Fibroblast of skin of right biceps (primary cell): ENCODE measurements at places on chromosomes 7 and 10.

DNA sequence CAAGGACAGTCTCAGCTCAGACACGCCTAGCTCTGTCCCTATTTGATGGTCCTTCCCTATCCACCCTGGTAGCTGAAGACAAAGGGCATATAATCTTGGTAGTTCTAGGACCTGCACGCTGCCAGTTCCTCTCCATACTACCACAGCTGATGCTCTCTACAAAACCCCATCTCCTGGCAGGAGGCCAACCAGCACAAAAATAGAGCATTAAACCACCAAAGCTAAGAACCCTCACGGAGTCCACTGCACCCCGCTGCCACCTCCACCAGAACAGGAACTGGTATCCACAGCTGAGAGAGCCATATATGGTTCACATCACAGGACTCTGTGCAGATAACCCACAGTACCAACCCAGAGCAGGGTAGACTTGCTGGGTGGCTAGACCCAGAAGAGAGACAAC is 299.4 kb downstream of the LRRTM3 start:
- no peak for DNase-seq

DNA sequence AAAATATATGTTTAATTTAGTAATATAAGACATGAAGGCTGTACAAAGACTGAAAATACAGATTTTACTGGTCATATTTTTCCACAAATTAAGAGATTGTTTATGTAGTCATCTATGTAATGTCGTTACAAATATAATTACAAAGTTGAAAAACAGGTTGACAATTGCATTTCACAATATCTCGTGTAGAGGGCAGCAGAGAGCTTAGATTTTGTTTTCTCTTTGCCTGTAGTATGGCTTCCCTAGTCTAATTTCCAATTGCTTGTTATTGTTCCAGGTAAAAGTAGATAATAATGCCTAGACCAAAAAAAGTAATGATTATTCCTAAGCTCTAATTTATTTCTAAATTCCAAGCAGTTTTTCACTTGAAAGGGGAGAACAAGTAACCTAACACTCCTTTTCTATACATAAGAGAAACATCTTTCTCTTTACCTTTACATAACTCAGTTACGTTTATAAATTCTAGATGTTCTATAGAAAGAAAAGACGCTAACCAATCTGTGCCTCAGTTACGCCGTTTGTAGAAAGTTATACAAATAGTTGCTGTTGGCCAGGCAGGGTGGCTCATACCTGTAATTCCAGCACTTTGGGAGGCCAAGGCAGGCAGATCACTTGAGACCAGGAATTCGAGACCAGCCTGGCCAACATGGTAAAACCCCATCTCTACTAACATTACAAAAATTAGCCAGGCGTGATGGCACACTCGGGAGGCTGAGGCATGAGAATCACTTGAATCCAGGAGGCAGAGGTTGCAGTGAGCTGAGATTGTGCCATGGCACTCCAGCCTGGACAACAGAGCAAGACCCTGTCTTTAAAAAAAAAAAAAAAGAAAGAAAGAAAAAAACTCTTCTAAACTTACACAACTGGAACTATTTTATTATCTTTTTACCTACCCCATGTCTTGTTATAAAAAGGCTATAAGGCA is 30.0 kb downstream of the NET1 start:
- peak; percentile 33 for DNase-seq

DNA sequence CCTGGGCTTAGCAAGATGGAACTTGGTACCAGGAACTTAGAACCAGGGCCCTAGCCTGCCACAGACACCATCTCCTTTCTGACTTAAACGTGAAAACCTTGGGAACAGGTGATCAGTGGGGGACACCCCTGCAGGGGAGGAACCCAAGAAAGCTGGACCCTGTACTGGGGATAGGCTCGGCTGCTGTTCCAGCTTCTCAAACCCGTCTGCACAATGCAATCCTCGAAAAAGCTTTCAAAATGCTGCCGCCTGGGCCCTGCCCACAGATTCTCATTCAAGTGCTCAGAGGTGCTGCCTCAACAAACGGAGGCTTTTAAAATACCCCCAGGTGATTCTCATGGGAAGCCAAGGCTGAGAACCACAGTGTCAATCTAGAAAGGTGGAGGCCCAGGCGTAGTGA is 169.7 kb downstream of the ARHGAP21 start:
- no peak for DNase-seq

- no peak for DNase-seq
Observed at GRCh38 chr10:32171204-32171603, 115.0 kb upstream of the KIF5B start.

- DNase-seq: peak; percentile 34
Observed at GRCh38 chr10:97534746-97535367, 36.1 kb downstream of the UBTD1 start.
